ENCODE measurements at places on chromosomes 2 and 18.

- DNase-seq: no peak
These were observed 164.9 kb upstream of the AGAP1 start for GRCh38 chr2:235328991-235329390.

DNA sequence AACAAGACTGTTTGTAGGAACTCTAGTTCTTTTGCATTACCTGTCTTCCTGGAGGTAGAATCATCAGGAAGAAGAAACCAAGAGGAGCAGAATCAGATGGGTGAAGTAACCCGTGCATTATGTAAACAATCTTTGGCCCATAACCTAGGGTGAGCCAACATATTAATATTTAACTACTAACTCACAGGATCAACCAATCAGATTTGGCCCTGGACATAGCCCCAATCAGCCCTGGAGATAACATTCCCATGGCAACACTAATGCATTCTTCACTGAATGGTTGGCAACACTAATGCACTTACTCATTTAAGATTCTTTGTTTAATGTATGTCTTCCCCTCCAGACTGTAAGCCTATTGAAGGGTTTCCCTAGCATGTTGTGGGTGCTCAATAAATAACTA lies 72.0 kb upstream of the CTAGE1 start:
- DNase-seq: no peak

DNA sequence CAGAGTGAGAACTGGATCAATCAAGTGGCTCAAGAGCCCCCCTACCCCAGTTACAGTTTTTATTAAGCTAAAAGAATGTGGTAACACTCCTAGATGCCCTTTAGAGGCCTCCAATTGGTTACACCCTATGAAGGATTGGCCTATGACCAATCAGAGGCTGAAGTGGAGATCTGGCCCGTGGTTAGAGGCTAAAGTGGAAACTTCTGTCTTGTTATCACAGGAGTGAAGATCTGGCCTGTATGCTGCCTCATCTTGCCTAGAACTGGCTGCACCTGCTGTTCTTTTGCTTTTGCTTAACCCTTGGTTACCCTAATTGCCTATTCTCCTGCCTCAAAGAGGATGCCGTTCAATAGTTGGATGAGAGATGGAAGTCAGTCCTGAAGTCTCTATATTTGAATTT lies 100.1 kb upstream of the MAP2 start:
- DNase-seq: no peak

GRCh38 chr18:59345556-59345955 lies 13.5 kb downstream of the LMAN1 start:
- DNase-seq: no peak

- no peak for DNase-seq
These were observed 488.6 kb downstream of the METTL4 start for GRCh38 chr18:2082676-2083075.

GRCh38 chr2:12694990-12695774 lies 21.6 kb upstream of the TRIB2 start:
- no peak for DNase-seq

- no peak for DNase-seq
These were observed 134.4 kb upstream of the SLC1A4 start for GRCh38 chr2:64854773-64855237.

GRCh38 chr2:157893611-157894010 lies 17.5 kb upstream of the ACVR1 start:
- no peak for DNase-seq

- DNase-seq: no peak
These were observed 26.8 kb downstream of the NPAS2 start for GRCh38 chr2:100846716-100847115.

- DNase-seq: no peak
These were observed 108.6 kb downstream of the EHBP1 start for GRCh38 chr2:62814123-62814522.

DNA sequence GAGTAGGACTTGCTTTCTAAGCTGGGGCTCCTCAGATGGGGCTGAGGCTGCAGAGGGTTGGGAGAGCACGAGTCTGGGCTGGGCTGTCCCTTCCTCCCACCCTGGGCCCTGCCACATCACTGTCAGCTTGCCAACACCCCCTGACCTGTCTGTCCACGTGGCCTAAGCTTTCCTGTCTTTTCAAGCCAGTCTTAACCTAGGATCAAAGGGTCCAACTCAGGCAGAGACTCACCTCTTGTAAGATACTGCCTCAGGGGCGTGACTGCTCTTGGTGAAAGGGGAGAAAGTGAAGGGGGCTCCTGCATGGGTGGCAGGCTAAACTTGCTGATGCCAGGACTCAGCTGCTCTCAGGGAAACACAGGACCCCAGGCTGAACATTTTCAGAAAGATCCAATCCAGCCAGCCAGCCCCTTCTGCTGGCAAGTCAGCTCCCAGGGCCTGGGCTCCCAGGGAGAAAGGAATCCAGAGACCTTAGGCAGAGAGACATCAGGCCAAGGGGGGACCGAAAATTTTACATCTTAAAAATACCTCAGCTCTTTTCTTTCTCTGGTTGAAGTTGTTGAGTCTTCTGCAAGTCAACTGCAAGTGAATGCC lies 144.2 kb upstream of the ID2 start:
- no peak for DNase-seq

DNA sequence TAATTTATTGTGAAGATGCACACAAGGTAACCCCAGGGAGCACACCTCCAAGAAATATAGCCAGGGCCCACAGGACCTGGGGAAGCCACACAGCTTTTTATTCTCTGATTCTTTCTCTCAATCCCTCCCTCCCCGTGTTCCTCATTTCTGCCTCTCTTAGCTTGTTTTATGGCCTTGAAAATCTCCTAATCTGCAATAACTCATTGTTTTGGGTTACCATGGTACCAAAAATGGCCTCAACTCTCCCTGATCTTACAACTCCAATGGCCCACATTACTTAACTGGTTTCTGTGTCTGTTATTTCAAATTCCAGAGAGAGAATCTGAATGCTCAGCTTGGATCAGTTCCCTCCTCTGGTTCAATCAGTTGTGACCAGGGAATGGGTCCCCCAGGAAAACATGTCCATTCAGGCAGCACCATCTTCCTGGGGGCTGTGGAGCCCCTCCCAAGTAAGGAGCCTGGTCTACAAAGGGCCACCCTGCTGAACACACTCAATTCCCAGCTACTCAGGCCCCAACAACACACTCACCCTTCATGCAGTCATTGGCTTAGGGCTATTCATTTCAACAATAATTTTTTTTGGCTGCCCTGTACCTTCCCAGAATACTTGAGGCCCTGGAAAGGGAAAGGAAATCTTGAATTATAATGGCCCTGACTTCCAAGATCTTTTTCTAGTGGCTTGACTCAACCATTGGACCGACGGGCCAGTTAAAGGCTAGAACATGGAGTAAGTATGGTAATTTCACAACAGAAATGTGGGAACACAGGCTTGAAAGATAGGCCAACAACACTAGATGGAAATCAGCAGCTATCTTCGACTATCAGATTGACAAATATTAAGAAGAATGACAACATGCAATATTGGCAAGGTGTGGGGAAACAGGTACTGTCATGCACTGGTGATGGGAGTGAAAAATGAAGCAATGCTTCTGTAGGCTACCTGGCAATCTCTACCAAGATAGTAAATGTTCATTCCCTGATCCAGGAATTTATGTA lies 41.6 kb upstream of the ST3GAL5 start:
- DNase-seq: no peak

DNA sequence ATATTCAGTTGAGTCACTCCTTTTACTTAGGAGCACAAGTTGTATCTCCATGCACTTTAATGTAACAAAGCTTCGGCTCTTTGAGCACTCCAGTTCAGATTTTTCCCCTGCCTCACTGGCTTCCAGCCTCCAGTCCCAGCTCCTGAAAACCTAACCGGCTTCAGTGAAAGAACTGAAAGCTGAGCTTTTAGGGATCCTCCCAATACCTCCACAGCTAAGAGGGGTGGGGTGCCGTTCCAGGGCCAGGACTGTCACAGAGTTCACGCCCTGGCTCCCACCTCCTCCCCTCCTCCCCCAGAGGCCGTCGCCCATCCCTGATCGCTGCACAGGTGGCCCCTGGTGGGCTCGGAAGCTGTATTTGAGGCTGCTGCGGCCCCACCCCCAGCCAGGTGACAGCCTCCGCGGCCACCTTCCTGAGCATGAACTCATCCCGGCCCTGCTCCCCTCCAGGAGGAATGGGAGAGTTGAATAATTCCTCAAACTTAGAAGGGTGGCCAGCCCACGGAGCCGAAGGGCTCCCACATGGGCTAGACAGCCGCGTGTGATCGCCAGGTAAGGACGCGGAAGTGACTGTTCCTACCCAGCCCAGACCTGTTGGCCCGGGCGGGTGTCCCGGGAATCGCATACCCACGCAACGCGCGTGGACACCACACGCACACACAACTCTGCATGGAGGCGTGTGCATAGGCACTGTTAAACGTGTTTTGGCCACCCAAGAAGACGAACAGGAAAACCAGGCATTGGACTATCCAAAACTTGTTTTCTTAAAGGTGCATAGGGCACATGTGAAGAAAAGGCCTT lies 1.8 kb downstream of the MYO5B start:
- DNase-seq: no peak

DNA sequence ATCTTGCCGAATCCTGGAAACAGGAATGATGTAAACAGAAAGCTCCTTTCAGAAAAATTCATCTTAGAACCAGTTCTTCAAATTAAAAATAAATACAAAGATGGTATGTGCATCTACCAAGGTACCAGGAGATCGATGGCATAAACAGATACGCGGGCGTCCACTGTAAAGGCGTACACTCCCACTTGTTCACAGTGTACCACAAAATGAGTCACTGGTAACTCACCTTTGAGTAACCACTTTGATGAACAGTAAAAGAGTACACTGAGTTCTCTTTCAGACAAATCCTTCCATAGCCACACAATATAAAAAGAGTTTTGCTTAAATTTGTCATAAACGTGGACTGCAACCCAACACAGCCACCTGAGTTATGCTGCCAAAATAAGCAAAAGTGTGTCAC lies 128.3 kb downstream of the DNER start:
- no peak for DNase-seq

DNA sequence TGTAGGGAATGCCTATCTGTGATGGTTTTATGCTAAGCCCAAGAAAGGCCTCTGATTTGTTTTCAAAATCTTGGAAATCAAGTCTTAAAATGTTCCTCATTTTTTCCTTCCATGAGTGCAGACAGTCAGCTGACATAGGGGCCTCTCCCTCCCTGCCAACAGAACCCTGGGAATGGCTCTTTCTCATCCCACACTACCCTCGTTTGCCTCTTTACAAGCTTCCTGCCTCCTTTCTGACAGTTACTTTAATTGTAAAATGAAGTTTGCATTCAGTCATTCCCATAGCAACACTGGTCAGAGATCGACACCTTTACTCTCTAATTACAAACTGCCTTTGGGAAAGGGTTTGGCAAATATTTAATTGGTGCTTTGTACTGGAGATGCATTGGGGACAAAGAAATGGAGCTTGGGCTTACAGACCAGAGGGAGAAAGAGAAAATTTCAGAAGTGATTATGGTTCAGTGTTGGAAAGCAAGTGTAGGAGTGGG lies 25.4 kb downstream of the KIF5C start:
- DNase-seq: no peak

DNA sequence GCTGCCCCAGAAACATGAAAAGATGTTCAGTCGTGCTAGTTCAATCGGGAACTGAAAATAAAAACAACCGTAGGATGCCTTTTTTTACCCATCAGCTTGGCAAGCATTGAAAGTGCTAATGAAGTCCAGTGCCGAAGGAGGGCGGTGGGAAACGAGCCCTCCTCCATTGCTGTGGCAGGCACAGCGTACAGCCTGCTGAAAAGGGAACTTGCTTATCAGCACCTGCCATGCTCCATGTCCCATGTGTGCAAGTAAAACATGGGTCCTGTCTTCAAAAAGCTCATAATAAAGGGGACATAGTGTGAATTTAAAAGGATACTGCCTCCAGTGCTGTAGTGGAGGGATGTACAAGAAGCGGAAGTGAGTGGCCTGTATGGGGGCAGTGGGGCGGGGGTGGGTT lies 82.4 kb downstream of the ARMC9 start:
- DNase-seq: no peak

DNA sequence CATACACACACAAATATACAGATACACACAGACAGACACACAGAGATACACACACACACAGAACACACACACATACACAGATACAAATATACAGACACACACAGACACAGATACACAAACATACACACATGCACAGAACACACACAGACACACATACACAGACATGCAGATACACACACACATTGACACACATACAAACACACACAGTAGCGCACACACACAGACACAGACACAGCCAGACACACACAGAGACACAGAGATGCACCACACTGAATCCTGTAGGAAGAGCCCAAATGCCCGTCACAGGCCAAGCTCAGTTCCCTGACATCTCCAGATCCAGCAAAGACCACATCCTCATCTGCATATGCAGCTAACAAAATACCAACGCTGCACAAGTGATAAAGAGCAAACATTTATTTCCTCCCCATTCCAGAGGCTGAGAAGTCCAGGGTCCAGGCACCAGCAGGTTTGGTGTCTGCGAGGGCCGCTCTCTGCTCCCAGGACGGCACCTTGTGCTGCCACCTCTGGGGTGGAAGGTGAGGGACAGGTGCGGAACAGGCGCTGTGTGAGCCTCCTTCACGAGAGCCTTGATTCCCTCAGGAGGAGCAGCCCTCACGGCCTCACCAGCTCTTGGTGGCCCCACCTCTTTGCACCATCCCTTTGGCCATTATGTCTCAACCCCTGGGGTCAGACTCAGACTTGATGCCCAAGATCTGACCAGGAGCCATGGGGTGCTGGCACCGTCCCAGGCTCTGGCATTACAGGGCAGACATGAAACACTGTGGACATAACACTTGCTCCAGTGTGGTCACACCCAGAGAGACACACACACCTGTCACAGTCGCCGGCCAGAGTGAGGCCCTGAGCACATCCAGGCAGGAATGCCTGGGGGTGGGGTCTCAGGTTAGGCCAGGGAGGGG lies 108.7 kb downstream of the NDUFA10 start:
- no peak for DNase-seq

GRCh38 chr2:84908948-84909713 lies 3.7 kb downstream of the TMSB10 start:
- no peak for DNase-seq

DNA sequence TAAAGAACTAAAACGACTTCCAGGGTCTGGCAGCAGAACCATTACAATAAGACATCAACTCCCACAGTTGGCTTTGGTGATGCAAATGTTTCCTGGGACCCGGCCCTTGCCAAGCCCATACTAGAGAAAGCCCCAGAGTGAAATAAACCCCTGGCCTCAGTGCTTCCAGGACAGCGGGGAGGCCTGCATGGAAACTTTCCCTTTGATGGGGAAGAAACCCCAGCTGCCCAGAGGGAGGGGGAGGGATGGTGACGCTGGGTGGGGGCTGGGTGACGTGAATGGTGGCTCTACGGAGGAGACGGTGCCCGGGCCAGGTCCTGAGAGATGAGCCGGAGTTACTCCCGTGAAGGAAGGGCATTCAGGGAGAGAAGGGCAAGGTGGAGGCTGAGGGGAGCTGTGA lies 27.5 kb downstream of the INHBB start:
- DNase-seq: no peak
